Omental fat pad (tissue), 4 donors: ENCODE measurements at places on chromosomes 16 and 17. TPM values are rescaled to one million over a fixed set of nuclear protein-coding genes. Genes with fewer than 3 reads are reported as not detected.

GRCh38 chr16:49833085-49833484 lies 22.8 kb downstream of the ZNF423 start:
- no peak for DNase-seq

RPAIN gene
- total RNA-seq: 27.9 TPM

MAP1LC3B gene
- 103 TPM for total RNA-seq

GRCh38 chr17:82390860-82391435 lies 19.4 kb downstream of the UTS2R start:
- DNase-seq: no peak
